ENCODE measurements at places on chromosomes 16 and 17.

DNA sequence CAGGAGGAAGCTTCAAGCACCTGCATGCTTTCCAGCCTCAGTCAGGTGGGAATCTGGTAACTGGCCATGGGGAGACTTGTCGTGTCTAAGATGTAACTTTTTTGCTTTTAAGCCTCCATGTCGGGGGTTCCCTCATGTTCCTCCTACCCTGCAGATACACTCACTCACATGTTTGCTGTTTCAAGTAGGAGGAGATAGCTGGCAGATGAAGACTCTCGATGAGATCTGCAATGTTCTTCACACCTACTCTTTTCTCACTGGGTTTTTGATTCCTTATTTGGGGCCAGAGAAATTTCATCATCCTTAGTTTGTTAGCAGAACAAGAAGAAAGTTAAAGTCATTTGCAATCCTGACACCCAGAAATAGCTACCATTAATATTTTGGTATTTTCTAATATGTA, 24.7 kb downstream of the UTP4 start:
- DNase-seq = no peak

DNA sequence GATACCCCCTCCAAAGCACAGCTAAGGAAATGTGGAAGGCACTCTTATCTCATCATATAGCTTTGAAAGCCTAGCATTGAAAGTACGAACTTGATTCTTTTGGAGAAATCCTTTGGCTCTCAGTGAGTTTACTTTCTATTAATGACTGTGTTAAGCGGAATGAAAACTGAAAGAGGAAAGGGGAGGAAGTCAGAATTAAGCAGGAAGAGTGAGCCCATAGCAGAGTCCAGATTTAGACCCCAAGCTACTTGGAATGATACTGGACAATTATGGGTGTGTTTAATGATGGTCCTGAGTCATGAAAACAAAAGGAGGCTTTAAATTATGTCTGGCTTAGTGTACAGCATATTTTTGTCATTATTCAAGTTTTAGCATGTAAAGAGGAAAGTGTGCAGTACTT, 42.2 kb downstream of the TENT4B start:
- no peak for DNase-seq

GRCh38 chr17:73007407-73007806, 85.1 kb downstream of the SLC39A11 start:
- DNase-seq = no peak

DNA sequence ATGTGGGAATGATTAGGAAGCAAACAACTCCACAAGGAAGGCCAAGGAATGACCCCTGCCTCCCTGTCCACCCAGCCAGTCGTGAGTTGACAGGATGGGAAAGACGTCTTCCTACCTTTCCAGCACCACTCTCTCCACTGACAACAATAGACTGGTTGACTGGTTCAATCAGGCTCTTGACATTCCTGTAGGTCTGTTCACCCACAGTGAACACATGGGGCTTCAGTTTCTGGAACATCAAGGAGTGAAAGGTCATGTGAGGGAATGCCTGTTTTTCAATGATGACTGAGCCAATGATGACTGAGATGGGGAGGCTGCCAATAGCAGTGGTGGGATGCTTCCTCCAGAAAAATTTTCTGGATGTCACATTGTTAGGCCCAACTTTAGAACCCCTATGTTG, 9.6 kb downstream of the MYO19 start:
- DNase-seq = no peak

GRCh38 chr16:27169511-27170071, 33.7 kb upstream of the KDM8 start:
- DNase-seq = no peak

- no peak for DNase-seq
Observed at GRCh38 chr16:49365711-49366509, 7.7 kb upstream of the C16orf78 start.

GRCh38 chr17:71405101-71405500, 715.7 kb upstream of the SOX9 start:
- no peak for DNase-seq

DNA sequence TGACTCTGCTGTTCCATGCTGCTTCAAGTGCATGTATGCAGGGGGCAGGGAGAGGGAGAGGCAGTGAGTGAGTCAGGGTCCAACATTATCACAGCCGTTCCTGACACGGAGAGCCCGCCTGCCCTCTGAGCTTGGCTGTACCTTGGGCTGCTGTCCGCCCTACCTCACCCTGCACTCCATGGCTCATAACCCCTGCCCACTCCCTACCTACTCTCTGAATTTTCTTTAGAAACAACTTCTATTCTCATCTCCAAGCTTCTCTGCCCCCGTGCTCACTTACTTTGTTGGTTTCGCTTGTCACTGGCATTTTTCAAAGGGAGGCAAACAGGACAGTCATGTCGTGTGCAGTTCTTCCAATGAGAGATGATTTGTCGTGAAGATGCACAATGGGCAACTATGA, 74.4 kb upstream of the TRAP1 start:
- DNase-seq = no peak

DNA sequence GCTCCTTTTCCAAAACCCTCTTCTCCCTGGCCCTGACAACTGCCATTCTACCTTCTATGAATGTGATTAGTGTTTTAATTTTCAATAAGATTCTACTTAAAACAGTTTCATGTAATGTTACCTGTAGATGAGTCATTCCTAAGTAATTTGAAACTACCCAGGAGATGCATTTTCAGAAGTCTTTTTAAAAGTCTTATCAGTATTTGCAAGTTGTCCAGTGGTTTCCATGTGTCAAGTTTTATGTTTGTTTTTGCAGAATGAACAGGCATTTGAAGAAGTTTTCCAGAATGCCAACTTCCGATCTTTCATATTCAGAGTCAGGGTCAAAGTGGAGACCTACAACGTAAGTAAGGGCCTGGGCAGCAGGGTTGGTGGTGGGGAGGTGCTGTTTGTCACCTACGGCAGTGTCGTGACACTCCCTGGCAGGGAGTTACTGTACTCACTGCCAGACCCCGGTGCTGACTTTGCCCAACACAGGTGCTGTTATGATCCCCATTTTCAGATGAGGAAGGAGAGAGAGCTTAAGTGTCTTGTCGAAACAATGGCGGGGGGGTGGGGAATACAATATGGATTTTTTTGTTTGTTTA, 65.0 kb downstream of the RPA1 start:
- DNase-seq = no peak

- no peak for DNase-seq
Observed at GRCh38 chr17:64723781-64724180, 61.7 kb upstream of the SMURF2 start.

DNA sequence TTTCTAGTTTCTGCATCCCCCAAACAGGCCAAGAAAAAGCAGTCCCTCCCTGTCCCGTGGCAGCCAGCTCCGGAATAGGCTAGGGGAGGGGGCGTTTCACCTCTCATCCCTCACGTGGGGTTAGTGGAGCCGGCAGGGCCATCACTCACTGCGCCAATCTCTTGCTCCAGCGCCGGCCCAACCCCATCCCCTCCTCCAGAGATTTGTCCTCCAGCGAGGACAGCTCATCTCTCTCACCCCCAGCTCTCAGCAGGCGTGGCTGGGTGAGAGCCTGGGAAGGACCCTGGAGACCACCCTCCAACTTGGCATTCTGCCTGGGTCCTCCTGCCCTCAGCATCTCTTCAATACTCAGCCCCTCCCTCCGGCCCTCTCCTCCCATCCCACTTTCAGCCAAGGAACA, 74.1 kb downstream of the TMEM132E start:
- no peak for DNase-seq

GRCh38 chr17:77323413-77324171, 182.8 kb downstream of the SEC14L1 start:
- no peak for DNase-seq

- DNase-seq = no peak
Observed at GRCh38 chr17:50311483-50311882, 34.4 kb upstream of the XYLT2 start.

GRCh38 chr16:53561101-53561888, 58.3 kb upstream of the AKTIP start:
- DNase-seq = no peak

DNA sequence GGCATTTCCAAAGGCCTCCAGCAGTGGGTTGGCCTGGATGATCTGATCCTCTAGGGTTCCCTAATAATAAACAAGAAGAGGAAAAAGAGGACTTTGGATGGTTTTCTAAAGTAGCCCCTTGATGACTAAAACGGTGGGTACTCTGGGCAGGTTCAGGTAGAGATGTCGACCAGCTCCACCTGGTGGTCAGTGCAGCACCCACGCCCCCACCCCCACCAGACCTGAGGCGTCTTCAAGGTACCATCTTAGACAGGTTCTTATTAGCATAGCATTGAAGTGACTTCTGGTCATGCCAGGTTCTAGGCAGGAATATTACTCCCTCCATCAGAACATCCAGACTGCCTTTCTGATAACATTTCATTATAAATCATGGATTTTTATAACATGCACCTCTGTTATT, 15.0 kb downstream of the MYH13 start:
- no peak for DNase-seq

DNA sequence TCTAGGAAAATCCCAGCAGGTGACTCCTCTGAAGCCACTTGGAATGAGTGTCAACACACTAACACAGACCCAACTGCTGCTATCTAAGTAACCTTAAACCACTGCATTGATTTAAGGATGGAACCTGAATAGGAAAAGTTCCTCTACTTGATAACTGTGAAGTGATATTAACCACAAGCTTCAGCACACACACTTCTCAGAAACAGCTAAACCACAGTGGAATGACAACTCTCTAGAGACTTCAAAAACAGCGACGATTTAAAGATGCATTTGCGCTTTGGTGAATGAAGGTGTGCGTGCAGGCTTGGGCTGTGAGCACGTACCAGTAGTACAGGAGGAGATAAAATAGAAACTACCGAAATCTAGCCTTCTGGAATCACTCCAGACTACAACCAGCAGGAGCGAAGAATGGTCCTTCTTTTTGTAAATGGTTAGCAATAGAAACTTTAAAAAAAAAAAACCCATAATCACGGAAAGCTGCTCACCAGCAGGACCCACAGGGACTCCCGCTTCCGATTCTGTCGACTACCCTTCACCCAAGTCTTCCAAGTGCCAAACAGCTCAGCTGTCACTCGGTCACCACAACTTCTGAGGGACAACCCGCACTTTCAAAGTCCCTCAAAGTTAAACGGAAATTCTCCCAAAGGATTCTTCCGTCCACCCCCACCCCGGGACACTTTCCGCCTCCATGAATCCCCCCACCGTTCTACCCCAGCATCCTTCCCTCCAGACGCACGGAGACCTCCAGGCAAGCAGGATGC, 137.7 kb upstream of the CORO6 start:
- DNase-seq = no peak

DNA sequence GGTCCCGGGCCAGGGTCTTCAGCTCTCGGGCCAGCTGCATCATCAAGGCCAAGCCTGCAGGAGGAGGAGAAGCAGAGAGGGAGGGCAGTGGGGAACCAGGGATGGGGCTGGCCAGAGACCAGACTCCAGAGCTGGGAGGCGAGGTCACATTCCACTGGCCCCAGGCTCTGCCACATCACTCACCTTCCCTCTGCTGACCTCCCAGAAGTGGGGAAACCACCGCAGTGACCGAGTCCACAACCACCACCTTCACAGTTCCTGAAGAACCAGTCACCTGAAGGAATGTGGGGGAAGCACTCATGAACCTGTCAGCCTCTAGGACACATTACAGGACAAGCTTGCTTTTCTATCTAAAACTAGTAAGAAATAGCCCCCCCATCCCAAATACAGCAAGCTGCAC, 16.4 kb downstream of the RAD51D start:
- no peak for DNase-seq

GRCh38 chr16:59632276-59632855, 898.2 kb upstream of the GOT2 start:
- no peak for DNase-seq

DNA sequence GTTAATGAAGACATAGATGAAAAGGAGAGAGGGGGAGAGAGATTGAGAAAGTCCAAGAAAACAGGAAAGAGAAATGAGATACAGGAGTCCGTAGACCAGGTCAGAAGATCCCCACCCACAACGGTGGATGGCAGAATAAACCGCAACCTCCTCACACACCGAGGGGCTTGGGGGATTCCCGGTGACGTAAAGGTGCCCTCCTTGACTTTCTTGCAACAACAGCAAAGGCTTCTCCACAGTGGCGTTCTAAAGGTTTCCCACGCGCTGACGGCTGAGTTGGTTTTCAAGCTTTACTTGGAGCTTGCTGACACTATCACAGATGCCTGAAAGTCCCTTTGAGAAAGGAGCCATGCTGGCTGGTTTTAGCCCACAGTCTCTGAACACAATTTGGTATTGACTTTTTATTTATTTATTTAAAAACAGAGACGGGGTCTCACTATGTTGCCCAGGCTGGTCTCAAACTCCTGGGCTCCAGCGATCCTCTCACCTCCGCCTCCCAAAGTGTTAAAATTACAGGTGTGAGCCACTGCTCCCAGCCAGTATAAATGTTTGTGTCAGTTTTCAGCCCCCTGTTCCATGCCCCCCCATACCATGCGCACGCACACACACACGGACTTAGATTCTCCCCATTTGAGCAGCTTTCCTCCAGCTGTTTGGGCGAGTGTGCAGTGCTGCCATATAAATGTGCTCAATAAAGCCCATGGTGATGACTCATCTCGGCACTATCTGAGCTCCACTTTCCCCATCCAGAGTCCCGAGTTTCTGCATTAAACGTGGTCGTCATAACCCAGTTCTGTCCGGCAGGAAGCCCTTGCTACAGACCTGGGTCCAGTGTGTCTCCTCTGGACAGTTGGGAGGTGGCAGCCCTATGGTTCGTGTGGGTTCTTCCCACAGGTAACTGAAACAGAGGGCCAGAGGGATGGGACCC, 33.0 kb upstream of the SEC14L1 start:
- DNase-seq = no peak

- DNase-seq = no peak
Observed at GRCh38 chr17:40341808-40342503, 22.6 kb downstream of the GJD3 start.

DNA sequence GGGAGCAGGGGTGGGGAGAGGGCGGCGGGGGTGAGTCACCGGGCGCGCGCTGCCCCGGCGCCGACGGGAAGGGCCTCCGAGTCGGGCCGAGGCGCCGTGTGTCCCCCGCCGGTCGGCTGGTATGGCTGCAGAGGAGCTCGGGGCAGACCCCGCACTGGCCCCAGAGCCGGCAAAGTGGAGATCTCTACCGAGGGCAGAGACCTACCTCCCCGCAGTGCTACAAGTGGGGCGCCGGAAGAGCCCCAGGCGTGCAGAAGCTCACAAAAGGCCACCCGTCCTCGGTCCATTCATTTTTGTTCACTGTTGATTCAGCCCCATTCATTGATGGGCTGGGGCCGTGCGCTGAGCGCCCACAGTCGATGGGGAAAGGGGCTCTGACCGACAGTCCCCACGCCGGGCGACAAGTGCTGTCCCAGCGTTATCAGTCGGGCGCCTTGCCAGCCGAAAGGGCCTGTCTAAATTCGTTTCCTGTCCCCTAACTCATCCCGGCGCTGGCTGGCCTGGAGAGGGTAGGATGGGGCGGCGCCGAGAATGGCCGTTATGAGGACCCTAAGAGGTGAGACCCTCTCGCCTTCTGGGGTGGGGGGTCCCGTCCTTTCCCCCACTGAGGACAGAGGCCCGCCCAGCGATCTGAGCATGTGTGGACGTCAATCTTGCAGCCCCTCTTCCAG, 709 bp upstream of the ENO3 start:
- DNase-seq = no peak

GRCh38 chr16:55478827-55479429, at the start of gene MMP2:
Gene MMP2, plus strand, starts transcription at chr16:55479198. Its CDS starts 282 bp downstream, at chr16:55479480.
- no peak for DNase-seq

- DNase-seq = no peak
Observed at GRCh38 chr17:80327518-80327917, 66.9 kb downstream of the RNF213 start.
